ENCODE measurements at places on chromosomes 6 and 20.
A peak's percentile ranks its signal among the peaks of the same experiment; 100 is the strongest.

GRCh38 chr6:142291512-142291911, 10.3 kb upstream of the ADGRG6 start:
- DNase-seq: no peak

- no peak for DNase-seq
These were observed 121.1 kb downstream of the CENPW start for GRCh38 chr6:126461045-126461444.

DNA sequence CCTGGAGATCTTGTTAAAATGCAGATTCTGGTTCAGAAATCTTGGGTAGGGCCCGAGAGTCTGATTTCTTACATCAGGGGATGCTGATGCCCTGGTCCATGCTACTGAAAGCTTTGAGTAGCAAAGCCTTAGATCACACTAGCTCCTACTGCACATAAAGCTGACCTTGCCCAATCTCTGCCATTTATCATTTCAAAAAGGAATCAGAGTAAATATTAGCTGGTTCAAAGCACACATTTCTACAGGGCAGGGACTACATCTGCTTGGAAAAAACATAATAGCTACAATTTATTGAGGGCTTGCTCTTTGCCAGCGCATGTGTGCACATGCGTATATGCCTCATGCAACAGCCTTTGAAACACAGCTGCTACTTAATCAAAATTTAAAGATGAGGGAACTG, 440.4 kb upstream of the ARID1B start:
- no peak for DNase-seq

GRCh38 chr6:28943557-28944411, 20.0 kb upstream of the TRIM27 start:
- peak; percentile 65 for DNase-seq

DNA sequence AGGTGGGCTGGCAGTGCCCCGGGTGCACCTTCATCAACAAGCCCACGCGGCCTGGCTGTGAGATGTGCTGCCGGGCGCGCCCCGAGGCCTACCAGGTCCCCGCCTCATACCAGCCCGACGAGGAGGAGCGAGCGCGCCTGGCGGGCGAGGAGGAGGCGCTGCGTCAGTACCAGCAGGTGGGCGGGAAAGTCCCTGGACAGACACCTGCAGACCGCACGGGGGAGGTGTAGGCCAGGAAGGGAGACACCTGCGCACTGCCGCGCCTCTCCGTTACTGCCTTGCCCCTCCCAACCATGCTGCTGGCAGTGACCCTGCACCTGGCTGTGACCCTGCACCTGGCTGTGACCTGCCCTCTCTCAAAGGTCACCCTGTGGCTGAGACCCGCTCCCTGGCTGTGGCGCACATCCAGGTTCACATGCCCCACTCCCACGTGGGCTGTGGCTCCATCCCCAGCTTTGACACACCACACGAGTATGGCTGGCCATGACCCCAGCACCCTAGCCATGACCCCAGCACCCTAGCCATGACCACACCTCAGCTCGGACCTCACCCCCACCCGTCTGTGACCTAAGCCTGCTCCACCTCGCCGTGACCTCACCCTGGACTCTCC, 11.6 kb downstream of the RBCK1 start:
- DNase-seq: no peak

DNA sequence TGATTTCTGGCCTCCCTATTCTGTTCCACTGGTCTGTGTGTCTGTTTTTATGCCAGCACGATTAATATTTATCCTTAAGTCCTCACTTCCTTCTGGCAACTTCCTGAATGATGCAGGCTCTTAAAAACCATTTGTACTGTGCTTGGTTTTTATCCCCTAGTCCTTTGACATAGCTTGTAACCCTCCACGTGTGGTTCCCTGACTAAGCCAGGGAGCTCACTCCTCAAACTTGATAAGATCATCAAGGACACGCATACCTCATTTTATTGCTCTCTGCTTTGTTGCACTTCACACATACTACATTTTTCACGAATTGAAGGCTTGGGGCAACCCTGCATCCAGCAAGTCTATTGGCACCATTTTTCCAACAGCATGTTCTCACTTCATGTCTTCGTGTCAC, 166.4 kb upstream of the UST start:
- DNase-seq: no peak

- no peak for DNase-seq
These were observed 163.4 kb downstream of the FARS2 start for GRCh38 chr6:5424726-5425125.

DNA sequence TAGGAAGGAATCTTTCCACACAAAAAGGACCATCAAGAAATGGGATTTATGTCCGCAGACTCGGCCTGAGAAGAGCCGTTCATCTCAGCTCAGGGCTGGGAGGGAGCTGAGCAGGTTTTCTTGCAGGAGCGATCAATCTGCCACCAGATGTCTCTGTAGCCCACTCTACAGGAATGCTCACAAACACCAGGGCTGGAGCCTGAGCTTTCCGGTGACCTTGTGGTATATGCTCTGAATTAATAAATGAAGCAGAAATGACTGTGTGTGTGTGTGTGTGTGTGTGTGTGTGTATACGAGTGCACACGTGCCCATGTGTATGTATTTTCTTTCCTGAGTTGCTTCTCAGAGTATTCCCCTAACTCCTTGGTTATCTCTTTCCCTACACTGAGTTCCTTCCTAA, 12.0 kb downstream of the CD83 start:
- DNase-seq: no peak

DNA sequence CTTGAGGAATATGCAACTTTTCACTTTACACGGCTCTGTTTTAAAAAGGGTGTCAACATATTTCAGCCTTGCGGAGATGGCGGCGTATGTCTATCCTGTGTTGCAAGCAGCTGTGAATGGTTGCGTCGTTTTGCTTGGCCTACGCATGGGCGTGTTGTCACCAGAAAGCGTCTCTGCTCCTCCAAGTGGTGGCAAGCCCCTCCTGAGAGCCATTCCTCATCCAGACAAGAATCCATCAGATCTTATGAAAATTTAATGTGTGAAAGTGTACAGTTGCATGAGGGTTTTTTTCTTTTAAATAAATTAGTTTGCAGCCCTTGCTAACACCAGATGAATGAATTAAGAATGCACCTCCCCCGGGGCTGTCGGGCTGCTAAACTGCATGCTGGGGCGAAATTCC, 114.4 kb downstream of the PHACTR3 start:
- DNase-seq: no peak

DNA sequence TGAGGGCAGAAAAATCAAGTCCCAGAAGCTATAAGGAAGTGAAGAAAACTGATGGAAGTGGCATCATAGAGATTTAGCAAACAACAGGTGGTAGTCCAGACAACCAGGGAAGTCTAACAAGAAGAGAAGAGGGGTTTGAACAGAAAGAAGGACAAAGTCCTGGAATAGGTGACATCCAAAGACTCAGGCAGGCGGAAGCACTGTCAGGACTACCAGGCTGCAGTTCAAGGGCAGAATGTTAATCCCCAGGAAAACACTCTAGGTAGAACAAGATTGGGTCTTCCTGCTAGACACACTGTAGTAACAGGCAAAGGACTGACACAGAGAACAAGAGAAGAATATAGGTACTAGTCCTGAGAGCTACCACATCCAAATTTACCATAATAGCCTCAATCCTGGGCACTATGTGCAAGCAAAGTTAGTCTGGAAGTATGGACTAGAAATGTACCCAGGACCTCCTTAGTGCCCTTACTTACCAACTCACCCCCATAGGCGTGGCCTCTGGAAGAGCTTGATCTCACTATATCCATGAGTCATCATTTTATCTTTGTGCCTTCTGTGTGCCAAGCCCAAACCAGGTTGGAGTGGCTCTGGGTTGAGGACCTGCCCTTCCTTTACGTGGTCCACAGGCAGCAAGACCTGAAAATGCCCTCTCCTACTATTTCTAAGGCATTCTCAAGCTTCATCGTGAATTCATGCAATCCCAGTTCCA, 2.2 kb upstream of the EPB41L2 start:
- no peak for DNase-seq

- DNase-seq: peak; percentile 9
These were observed 71.4 kb upstream of the TCF21 start for GRCh38 chr6:133817460-133818047.

- no peak for DNase-seq
These were observed 6.2 kb downstream of the PCNA start for GRCh38 chr20:5113615-5113986.

GRCh38 chr20:32777177-32777956, 15.2 kb downstream of the DNMT3B start:
- no peak for DNase-seq

DNA sequence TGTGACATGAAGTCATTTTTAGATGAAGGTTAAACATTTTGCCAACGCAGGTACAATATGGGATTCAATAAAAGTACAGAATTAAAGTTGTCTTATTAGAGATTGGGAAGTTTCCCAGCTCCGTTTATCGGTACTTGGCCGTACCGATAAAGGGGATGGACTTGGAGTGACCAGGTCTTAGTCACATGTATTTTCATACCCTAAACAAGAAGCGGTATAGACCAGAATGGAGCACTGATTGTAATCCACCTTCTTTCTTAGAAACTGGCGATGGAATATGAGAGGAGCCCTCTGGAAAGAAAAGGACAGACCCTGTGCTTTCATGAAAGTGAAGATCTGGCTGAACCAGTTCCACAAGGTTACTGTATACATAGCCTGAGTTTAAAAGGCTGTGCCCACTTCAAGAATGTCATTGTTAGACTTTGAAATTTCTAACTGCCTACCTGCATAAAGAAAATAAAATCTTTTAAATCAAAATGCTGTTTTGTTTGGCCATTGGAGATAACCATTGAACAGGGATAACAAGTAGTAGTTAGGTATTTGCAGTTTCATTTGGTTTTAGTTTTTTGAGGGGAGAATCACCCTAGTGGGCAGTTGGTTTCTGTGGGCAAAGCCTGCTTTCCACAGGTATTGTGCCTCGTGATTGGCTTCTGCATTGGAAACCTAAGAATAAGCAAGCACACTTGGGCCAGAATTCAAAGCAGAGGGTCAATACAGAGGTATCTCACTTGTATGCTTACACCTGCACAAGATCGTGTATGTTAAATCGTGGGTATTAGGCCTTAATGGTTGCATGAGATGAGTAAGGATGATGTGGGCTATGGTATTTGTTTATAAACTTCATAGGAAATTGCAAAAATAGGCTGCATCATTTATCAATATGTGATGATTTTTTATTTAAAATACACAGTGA, 11.2 kb upstream of the ZNFX1 start:
- DNase-seq: no peak

- DNase-seq: no peak
These were observed 16.4 kb downstream of the PLCB1 start for GRCh38 chr20:8148501-8148900.

DNA sequence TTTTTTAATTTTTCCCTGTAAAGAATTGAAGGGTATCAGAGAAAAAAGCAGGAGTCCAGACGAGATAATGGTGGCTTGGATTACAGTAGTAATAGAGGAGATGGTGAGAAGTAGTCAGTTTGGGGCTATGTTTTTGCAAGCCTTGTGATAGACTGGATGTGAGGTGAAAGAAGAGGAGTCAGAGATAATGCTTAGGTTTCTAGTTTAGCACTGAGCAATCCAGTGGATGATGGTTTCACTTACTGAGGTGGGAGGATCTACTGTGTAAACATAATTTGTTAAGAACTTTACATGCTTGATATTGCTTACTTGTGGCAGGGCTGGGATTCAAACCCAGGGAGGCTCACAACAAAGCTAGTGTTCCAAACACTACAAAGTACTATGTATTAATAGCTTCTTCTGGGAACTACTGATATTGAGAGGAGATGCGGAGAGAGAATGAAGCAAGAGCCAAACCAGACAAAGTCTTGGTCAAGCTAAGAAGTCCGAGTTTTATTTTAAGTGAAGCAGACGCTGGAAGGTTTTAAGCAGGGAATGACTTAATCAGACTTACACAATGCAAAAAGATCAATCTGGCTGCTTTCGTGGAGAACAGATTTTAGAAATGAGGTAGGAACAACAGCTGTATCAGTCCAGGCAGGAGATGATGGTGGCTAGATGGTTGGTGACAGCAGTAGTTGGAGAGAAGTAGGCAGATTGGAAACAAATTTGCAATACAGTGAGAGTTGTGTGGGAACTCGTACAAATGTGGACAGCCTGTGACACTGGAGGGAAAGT, 58.0 kb downstream of the ZFAND3 start:
- DNase-seq: no peak

- DNase-seq: no peak
These were observed 188.2 kb upstream of the QKI start for GRCh38 chr6:163226181-163226835.

- DNase-seq: no peak
These were observed 182.8 kb downstream of the GRM1 start for GRCh38 chr6:146211646-146212045.

- no peak for DNase-seq
These were observed 23.8 kb upstream of the NXT1 start for GRCh38 chr20:23326774-23327173.

DNA sequence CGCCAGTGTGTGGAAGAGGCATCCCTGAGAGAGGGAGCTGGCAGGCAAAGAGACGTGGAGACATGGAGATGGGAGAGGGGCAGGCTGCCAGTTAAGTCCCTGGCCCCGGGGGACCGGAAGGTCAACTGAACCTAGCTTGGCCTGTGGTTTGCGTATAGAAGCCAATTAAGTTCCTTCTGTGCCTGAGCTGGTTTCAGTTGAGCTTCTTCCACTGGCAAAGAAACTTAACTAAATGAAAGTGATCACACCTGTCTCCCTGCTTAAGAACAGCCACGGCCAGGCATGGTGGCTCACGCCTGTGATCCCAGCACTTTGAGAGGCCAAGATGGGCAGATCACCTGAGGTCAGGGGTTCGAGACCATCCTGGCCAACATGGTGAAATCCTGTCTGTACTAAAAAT, 26.7 kb upstream of the NNAT start:
- DNase-seq: no peak

DNA sequence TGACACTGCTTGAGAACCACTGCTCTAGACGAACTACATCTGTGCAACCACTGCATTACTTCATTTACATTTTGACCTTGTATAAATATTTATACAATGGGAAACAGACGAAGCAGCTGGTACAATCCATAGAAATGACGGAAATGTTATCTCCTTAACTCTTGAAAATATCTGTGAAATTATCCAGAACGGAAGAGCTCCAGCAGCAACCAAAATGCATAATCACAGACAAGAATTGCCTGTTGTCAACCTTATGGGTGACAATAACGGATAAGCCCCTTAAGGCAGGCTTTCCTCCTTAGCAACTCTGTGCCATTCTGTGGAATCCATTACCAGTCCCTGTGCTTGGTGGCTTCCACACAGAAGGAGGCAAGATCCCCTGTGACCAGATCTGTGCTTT, 115.4 kb downstream of the DTNBP1 start:
- no peak for DNase-seq

- DNase-seq: no peak
These were observed 133.7 kb downstream of the TFAP2C start for GRCh38 chr20:56762829-56763228.

- DNase-seq: no peak
These were observed 10.1 kb downstream of the PPP1R3G start for GRCh38 chr6:5095236-5095635.

DNA sequence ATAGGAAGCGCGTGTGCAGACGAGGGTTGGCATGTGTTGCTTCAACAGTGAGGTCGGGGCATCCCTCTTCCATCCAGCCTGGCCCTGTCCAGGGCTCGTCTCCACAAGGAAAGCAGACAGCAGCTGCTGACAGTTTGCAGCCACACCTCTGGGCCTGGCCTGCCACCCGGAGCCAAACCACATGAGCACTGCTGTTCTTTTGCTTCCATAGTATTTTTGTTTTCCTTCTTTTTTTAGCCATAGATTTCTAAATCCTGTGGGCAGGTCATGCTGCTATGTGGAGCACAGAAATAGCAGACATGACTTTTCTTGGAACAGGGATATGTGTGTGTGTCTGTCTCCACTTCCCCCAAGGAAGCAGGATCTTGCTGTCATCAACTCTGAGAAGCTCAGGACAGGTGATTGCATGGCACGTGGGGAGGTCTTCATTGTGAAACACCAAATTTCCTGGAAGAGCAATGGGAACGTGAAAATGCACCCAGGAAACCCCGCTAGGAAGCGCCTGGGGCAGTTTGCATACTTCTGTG, 167.4 kb downstream of the DTNBP1 start:
- no peak for DNase-seq

Measured in activated CD4-positive, alpha-beta T cell treated with anti-CD3 and anti-CD28 coated beads, Interleukin-2, amount 50 U/mL, for 4 hours (primary cell).